ENCODE measurements at places on chromosomes 5 and 9. TPM values are rescaled to one million over a fixed set of nuclear protein-coding genes. Genes with fewer than 3 reads are reported as not detected.

DNA sequence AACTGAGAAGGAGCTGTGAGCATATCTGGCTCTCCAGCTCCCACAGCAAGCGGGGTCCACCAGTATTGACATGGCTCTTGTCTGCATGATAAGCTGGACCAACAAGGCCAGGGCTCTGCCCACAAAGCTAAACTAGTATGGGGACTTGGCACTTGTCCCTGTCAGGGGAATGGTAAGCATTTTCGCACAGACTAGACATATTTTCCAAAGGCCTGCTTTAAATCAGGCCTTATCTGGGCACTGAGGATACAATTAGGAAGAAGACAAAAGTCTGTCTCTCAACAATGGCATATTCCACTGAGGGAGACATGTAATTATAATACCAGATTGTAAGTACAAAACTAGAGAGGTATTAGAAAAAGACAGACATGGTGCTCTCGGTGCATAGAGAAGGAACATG, 32.1 kb downstream of the CSF2 start:
- no peak for DNase-seq

GRCh38 chr5:88542786-88543185, 274.1 kb upstream of the TMEM161B start:
- no peak for DNase-seq

- peak; percentile 84 for DNase-seq
Measured at GRCh38 chr5:42811591-42812446, at the start of gene SELENOP. TSS of gene SELENOP (minus strand) at chr5:42811892. CDS start at chr5:42808353, 3,539 bp downstream.

GRCh38 chr9:4167079-4167671, 132.7 kb downstream of the GLIS3 start:
- DNase-seq = no peak

- no peak for DNase-seq
Measured at GRCh38 chr9:130008538-130008937, 34.5 kb downstream of the FNBP1 start.

DNA sequence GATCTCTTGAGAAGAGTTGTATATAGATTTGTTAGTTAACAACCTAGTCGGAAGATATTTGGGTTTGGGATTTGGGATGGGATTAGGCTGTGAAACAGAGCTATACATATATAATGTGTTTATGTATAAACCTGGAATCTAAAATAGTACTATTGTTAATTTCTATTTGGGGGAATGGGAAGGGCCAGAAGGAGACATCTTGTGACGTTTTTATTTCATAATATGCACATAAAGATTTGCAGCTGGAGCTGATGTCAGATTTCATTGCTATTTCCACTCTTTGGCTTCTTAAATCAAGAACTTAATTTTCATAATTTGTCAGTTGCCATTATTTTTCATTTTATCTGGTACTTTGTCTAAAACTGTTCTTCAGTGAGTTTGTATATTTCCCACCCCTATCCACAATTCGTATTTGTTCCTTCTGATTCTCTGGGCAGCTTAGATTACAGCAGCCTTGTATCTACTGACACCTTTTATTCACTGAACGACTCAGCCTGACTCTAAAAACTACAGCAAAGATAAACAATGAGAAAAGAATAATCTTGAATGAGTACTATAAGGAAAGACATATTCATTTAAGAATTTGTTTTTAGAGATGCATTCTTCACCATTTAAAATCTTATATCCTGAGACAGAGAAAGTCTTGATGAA, 86.9 kb downstream of the YTHDC2 start:
- no peak for DNase-seq

GRCh38 chr9:131477367-131477766, 25.4 kb upstream of the POMT1 start:
- no peak for DNase-seq

Gene AIF1L
- total RNA-seq = 42.9 TPM

DNA sequence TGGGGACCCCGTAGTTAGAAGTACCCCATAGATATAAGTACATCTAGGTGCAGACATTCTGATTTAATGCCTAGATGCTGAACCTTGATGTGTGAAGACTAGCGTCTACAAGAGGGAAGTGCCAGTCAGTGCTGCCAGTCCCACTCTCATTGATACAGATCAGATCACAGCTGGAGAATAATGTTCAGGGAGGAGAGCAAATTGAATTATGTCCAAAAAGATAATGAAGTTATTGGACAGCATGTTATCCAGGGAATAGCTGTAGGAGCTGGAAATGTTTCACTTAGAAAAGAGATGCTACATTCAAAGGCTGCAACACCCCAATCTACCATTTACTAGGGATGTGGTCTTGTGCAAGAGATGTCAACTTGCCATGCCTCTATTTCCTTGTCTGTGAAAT, 15.9 kb upstream of the RNF183 start:
- no peak for DNase-seq

Gene SLC6A7
- not detected for total RNA-seq

Gene CFAP90
- total RNA-seq = not detected

DNA sequence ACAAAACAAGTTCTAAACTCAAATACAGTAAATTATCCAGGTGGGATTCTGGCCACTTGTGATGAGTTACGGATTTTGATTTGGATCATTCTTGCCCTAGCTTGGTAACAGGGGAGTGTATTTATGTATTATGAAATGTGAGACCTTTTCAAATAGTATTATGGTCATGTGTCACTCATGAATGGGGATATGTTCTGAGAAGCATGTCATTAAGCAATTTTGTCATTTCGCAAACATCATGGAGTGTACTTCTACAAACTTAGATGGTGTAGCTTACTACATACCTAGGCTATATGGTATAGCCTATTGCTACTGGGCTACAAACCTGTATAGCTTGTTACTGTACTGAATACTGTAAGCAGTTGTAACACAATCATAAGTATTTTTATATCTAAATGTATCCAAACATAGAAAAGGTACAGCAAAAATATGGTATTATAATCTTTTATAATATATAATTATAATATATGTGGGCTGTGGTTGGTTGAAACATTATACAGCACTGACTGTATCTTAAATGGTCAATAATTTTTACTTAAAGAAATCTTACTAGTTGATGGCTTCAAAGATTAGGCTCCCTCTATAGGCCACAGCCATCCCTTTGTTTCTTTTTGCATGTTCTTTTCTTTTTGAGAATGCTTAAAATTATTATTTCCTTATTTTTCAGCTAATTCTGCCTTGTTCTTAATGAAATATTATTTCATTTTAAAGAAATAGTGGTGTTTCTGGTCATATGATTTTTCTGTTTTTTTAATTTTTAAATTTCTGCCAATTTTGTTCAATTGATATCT, 128.4 kb downstream of the MAST4 start:
- no peak for DNase-seq

DNA sequence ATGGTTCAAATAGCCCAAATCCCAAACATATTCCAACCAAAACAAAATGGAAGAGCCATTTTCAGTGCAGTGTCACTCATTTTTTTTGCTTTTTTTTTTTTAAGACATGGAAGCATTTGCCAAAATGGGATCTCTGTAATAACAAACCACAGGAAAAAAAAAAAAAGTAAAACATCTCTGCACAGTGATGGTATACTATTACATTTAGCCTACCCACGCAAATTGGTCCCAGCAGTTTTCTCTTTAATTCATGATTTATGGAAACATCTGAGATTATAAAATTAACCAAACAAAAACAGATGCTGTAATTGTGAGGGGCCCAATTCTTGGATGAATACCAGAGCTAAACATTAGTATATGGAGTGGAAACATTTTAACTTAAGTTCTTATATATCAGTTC, 566.6 kb downstream of the ZNF608 start:
- no peak for DNase-seq

Gene DDX4
- total RNA-seq = 0.21 TPM

Gene FBP1
- total RNA-seq = 6.9 TPM

Gene LMX1B
- total RNA-seq = 0.78 TPM

- DNase-seq = no peak
Measured at GRCh38 chr9:132008855-132009812, 70.5 kb downstream of the MED27 start.

Gene PPWD1
- total RNA-seq = 46.8 TPM

- no peak for DNase-seq
Measured at GRCh38 chr9:70971723-70972122, 149.7 kb downstream of the TRPM3 start.

DNA sequence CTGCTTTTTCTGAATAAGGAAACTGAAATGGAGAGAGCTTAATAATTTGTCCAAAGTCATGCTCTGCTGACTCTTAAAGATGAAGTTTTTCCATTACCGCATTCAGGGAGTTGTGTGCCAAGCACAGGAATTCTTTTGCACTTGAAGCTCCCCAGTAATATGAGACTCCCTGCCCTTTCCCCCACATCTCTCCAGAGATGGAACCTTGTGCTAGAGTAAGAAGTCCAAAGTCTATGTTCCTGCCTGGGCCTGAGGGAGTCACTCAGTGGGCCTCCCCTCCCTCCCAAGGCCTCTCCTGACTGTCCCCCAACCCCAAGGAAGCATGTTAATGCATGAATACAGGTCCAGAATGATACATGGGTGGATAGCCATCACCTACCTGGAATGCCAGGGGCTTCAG, 173.3 kb upstream of the SEMA6A start:
- DNase-seq = no peak

DNA sequence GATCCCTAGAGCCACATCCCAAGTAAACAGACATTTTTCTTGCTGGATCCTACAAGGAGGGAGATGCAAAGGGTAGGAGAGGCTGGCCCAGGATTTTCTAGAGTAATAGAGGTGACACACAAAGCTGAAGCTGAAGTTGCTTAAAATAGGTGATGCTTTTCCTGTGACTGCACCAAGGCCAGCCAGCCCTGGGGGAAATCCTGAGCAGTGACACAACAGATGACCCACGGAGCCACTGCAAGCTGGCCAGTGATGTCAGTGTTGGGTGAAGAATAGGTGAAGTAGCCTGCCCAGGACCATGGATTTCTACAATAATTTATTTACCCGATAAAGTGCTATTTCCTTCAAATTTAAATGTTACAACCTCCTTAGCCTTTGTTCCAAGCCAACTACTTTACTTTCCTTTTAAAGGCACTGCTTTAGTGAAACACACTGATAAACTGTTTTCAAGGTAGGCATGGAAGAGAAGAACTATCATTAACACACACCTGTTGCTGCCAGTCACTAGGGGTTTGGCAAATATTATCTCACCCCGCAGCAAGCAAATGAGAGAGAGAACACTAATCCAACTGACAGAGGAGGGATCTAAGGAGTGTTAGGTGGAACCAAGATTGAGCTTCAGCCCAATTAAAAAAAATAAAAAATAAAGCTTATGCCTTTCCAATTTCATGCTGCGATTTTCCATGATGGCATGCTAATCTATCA, 123.5 kb downstream of the CTNND2 start:
- DNase-seq = no peak

Gene SLC36A3
- total RNA-seq = not detected

DNA sequence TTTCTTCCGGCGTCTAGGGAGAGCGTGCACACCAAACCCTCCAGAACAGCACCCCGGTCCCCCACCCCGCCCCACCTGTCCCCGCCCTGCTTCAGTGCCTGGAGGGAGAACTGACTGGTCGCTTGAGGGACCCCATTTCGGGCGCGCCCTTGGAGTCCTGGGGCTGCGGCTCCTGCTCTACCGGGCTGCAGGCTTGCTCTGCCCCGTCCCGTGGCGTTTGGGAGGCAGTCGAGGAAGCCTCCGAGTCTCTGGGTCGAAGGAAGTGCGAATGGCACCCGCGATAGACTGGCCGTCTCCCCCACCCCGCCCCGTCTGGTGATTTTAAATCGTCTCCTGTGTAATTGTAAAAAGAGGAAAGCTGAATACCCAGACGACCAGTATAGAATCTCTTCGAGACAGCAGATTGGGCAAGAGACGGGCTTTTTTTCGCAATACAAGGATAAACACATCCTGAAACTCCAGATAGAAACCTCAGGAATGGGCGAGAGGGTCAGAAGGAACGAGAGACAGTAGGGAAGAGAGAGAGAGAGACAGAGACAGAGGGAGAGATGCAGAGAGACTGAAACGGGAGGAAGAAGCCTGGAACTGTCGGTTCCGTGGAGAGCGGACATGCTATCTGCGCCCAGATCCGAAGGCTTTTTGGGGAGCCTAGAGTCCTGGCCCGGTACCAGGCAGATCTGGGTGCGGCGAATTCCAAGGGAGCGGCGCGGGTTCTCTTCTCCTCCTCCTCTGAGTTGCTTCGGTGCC, 9.9 kb downstream of the PRDM6 start:
- DNase-seq = no peak

Data from tibial nerve (tissue), 4 donors.